ENCODE measurements at places on chromosomes 5 and 9.

DNA sequence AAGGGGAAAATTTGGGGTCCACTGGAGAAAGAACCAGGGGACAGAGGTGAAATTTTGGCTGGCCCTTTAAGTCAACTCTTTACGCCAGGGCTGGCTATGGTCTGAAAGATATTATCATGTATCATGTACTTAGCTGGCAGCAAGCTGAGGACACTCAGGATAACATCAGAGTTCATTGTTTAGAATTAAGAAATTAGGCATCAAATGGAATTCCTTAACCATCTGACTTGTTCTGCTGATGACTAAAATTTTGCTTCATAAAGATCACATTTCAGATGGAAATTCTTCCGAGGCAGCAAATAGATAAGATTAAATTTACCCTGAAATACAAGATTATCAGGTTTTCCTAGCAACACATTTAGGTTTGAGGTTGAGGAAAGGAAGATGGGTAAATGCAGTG lies 269.4 kb upstream of the KLF9 start:
- no peak for DNase-seq

GRCh38 chr5:56464935-56465768 lies 232.0 kb upstream of the ANKRD55 start:
- DNase-seq = no peak

DNA sequence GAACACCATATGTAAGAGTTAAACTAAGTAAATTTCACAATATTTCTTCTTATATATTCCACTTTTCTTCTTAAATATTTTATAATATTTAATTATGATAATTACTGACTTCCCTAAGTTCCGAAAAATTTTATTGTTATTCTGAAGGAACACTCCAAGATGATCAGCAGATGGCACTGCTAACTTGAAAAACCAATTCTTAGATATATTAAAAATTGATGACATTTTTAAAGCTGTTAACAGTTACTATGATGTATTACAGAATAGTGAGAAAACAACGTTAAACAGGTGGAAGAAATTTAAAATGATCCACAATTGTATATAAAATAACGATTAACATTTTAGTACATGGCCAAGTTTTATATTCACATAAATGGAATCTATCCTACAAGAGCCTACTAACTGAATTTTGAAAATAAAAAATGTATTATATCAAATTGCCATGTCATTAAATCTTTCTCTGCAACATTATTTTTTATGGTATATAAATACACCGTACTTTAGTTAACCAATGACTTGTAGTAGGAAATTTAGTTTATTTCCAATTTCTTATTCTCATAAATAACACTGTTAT lies 30.1 kb upstream of the MUSK start:
- no peak for DNase-seq

GRCh38 chr5:142304013-142304701 lies 20.7 kb downstream of the SPRY4 start:
- DNase-seq = no peak

DNA sequence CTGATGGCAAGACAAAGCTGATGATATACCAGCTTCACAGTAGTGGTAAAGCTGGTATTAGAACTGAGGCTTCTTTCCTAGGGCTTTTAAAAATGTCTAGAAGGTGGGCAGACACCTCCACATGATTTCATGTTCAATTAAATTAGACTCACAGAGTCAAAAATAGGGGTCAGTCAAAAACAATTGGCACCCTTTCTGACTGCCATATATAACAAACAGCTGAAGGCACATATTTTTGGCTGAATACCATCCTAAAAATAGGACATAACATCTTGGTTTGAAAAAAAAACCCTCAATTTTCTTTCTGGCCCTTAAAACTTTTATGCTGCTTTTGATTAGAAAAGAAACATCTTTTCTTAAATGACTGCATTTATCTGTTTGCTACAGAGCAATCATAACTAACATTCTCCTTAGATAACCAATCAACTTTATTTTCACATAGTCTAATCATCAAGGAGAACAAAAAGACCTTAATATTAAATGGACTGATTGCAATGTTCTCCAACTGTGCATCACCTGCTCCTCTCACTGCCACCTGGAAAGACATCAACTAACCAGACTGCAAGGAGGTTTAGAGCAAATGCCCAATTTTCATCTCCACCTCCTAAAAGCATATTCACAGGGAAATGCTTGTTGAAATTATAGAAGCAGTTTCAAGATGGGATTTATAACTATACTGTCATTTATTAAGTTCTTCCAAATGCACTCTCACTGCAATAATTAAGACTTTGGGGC lies 3.2 kb downstream of the SGTB start:
- DNase-seq = no peak

GRCh38 chr9:20015427-20015931 lies 226.6 kb upstream of the SLC24A2 start:
- DNase-seq = no peak

GRCh38 chr5:61328791-61329549 lies 3.1 kb upstream of the ZSWIM6 start:
- no peak for DNase-seq

DNA sequence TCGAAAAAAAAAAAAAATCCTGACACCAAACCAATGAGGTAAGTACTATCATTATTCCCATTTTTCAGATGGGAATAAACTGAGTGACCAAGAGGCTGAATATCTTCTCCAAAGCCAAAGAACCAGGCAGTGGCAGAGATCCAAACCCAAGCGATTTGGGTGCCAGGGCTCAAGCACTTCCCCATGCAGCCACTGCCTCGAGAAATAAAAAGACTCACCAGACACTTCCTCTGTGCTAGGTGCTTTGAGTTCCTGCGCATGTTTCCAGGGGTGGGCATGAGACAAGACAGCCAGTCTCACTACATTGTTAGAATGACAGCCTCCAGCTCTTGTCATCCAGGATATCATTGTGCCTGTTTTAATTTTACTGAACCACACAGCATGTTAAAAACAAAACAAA lies 2.3 kb upstream of the RPL26L1 start:
- no peak for DNase-seq

- DNase-seq = no peak
These were observed 5.2 kb downstream of the SHROOM1 start for GRCh38 chr5:132825033-132825833.

DNA sequence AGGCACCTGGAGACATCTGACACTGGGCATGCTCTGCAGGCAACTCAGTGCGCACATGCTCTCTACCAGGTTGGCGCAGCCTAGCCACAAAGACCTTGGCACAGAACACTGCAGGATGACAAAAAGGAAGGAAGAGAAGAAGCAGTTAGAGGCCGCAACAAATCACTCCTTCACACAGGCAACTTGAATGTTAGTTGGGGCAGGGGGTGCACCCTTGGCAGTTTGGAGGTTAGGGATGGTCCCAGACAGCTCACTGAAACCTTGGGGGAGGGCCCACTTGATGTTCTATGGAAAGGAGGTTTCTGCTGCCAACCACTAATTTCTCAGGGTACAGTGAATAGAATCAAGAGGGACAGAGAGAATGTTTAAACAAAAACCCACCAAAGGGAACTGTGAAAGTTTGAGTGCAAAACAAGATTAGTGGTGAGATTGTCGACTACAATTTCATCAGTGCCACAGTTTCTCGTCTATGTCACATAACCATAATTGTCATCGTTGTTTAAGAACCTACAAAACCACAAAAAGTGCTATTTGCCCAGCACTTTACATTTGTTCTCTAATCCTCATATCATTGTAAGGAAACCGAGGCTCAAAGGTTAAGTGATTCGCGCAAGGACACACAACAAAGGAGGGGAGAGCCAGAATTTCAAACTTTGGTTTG lies 48.7 kb downstream of the FBXW11 start:
- DNase-seq = peak; percentile 54

GRCh38 chr5:69491027-69491426 lies 1.6 kb upstream of the OCLN start:
- no peak for DNase-seq

DNA sequence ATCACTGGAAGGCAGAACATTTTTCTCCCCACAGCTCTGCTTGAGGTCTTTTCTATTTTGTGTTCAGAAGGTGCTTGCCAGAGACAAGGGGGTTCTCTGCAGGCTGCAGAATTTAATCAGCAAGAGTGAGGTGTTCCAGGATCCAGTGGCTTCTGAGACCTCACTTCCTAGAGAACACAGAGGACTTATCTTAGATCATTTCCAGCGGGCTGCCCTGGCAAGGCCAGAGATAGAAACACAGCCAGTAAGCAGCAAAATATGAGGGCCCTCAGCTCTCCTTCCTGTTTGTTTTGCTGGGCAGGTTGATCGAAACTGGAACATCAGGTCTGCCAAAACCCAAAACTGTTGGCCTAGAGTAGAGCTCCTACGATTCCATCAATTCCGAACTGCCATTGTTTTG lies 187.3 kb downstream of the DIRAS2 start:
- no peak for DNase-seq

- DNase-seq = no peak
These were observed 13.5 kb downstream of the ADRB2 start for GRCh38 chr5:148839960-148840359.

DNA sequence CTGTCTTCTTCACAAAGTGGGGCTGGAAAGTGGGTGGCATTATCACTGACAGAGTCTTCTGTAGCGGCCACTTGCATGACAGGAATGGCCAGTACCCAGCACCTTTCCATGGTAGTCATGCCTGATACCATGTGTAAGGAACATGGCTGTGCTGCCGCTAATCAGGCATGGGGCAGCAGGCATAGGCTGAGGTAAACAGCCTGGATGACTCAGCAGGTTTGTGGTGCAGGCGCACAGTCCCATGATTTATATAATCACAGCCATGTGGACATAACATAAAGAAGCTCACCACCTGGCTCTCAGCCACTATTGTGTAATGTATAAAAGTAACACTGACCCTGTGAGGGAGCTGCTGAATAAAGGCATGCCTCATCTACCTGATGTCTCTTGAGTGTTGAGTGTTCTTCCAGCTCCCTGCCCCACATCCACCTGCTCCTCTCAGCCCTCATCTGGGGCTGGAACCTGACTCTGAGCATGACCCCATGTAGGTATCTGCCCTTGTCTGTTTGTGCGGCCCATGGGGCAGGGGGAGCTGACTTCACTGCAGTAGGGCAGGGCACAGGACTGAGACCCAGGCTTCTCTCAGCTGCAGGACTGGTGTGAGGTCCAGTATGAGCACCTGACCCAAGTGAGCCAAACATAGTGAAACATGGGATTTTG lies 13.2 kb upstream of the ICE1 start:
- no peak for DNase-seq

DNA sequence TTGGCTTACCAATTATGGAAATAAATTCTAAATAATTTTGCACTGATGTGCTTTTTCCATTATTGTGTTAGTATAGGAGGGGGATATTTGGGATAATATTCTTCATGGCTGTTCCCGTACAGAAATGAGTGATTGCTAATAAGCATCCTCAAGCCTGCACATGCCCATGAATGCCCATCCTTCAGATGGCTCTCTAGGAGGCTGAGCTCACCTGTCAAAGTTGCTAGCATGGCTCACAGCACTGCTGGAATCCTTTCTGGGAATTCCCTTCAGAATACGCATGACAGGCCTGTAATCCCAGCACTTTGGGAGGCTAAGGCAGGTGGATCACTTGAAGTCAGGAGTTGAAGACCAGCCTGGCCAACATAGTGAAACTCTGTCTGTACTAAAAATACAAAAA lies 124.1 kb downstream of the NXNL2 start:
- no peak for DNase-seq

GRCh38 chr5:180831139-180832093 lies 28.8 kb upstream of the MGAT1 start:
- DNase-seq = peak; percentile 63

DNA sequence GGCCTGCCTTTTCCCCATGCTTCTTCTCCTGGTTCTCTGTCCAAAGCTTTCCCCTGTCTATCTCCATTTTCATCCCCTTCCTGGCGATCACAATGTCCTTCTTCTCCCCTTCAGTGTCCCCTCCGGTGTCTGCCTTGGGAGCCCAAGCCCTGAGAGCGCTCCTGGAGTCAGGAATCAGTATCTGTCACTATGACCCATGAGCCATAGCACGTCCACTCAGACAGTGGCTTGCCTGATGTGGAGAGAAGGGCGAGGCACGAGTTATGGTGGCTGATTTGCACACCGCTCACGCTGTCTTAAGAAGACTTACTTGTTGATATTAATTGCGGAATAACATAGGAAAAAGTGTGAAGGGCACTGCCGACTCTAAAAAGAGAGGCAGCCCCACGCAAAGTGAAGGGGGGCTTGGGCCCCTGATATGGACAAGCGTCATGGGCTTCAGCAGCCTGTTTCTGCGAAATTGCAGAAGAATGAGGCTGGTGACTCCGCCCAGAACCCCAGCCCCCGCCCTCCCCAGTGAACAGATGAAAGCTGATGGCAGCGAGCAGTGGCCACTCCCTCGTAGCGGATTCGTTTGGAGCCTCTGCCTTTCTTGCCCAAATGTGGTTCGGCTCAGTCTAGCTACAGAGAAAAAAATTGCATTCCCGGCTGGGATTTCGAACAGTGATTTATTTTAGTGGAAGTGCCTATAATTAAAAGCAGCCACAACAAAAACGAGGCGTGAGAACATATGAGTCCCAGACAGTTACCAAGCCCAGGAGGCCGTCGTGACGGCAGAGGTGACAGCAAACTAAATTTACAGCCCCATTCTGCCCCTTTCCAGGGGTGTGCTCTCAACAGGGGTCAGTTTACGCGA lies 149.8 kb downstream of the ICE1 start:
- no peak for DNase-seq

DNA sequence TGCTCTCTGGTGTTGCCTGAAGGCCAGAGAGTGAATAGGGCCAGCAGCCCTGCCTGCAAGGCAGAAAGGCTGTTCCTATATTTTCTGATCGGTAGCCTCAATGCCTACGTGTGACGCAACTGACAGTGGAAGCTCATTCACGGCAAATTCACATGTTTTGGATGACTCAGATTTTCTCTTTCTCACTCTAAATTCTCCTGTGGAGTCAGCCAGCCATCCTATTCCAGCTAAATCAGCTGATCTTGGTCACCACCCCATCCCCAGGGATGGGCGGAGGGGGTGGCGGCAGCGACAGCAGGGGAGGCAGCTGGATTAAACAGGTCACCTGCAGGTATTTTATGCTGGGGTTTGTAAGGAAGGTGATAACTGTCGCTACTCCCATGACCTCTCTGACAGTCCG lies 52.3 kb downstream of the ZNF510 start:
- DNase-seq = no peak

DNA sequence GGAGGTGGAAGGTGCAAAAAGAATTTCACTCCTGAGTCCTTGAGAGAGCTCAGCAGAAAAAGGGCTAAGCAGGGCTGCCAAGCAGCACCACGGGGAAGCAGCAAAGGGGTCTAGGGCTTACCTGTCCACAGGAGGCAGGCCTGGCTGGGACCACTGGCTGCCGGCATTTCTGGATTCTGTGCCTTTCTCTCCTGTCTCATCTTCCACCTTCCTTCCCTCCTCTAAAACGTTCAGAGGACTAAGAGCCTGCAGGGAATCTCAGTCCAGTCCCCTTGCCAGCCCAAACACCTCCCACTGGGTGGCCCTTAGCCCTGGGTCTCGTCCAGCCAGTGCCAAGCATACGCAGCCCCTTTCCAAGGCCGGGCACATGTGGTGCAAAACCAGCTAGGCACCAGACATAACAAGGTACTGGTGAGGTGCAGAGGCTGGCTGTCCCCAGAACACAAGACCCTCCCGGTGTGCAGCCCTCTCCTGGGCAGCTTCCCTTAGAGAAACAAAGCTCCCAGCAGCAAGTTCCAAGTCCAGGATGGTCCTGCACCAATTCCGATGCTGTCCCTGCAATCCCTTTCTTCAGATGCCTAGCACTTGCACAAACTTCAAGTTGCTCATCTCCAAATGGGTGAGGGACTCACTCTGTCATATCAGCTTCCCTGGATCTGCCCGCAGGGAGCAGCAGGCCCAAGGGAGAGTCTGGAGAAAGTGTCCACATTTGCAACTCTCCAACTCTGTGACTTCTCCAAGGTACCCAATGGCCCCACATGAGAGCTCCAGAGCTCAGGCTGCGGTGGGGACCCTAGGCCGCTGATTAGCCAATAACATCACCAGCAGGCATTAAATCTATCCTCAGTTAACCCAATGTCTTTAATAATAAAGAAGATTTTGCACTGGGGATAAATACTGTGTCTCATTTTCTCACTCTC lies 126.3 kb downstream of the C5orf15 start:
- no peak for DNase-seq
